ENCODE measurements at places on chromosomes 7 and 10.

DNA sequence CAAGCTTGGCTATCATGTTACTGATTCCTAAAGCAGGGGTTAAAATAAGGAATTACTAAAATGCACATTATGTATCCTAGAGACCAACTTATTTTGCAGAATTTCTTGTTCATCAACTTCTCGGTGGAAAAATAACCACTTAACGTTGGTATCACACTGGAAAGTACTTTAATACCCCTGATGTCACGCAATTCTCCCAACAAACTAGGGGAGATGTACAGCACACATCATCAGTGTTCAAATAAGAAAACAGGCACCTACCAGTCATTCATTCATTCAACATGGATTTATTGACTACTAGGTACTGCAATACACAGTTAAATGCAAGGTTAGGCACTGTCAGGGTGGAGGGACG, 648 bp downstream of the HUS1 start:
- DNase-seq = no peak

GRCh38 chr7:129469930-129470329, 32.4 kb upstream of the SMKR1 start:
- DNase-seq = no peak

GRCh38 chr10:117933036-117933435, 113.7 kb downstream of the RAB11FIP2 start:
- DNase-seq = no peak

DNA sequence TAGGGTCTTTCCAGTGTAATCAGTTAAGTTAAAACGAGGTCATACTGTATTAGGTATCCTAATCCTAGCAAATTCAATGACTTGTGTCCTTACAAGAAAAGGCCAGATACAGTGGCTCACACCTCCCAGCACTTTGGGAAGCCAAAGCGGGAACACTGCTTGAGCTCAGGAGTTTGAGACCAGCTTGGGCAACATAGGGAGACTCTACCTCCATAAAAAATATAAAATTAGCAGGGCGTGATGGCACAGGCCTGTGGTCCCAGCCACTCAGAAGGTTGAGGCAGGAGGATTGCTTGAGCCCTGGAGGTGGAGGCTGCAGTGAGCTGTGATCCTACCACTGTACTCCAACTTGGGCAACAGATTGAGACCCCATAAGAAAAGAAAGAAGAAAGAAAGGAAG, 61.1 kb downstream of the CXCL12 start:
- no peak for DNase-seq

- no peak for DNase-seq
These were observed 227.2 kb downstream of the MTERF1 start for GRCh38 chr7:91653286-91653685.

DNA sequence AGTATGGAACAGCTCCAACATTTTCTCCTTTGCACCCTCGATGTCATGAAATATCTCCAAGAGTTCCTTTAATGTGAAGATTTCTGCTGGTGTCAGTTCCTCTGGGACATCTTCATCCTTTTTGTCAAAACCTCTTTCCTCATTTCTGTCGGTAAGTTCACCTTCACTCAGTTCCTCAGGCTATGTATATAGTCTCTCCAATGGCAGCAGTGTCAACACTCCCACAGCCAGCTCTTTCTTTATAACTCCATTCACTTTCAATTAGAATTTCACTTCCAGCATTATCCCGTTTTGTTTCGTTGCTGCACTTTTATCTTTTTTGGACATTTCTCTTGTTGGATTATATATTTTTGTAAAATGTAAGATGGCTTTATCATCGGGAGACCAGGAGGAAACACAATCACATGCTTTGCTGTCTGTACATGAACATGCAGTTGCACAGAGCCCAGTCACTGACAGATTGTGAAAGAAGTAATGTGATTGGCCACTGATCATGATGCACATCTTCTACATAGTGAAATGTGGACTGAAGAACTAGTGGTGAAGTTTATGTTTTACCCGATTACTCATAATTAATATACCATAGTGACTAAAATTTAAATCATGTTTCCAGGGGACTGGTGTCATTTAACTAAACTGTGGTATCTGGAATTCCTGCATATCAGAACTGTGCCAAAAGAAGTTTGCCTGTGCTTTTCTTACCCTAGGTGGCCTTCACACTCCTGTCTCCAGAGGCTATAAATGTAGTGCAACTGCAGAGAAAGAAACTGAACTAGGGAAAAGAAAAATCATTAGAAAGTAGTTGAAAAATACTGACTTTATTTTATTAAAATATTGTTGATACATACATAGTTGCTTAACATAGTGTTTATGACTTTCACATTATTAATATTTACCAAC, 289.6 kb downstream of the PPP1R3A start:
- DNase-seq = peak; percentile 18

GRCh38 chr7:66409493-66409892, 204.4 kb downstream of the TPST1 start:
- no peak for DNase-seq

DNA sequence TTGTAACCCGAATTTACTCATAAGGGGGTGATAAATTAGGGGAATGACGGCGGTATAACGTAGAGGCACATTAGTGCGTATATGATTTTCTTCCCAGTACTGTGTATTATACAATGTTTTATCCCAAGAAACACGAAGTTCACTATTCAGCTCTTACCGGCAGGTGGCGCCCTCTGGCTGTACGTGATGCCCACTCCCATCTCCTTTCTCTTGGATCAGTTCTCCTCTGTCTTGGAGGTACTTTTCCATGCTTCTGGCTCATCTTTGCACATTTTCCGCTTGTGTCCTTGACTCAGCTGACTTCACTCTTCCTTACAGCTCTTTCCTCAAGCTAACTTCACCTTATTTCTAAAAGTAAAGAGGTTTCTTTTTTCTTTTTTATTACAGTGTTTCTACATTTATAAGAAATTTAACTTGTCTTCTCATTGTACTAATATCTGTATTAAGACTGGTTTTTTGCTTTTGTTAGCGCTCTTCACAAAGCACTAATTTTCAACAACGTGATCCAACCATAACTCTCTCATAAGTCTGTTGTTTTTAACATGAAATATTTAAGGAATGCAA, 21.3 kb downstream of the TMEM176B start:
- peak; percentile 51 for DNase-seq

DNA sequence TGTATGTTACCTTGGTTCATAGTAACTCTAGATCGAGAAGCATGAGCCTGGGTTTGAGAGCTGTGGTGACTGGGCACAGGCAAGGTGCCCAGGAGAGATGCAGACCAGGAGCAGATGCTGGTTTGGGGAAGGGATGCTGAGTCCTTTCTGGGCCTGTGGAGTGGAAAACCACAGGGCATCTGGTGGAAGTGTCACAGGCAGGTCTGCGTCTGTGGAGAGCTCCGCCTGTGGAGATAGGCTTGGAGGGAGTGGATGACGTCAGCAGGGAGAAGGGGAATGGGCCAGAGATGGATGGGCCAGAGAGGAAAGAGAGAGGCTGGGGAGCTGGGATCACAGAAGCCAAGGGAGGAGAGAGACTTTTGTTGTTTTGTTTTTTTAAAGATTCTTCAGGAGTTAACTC, 14.8 kb downstream of the CYP26A1 start:
- DNase-seq = no peak

DNA sequence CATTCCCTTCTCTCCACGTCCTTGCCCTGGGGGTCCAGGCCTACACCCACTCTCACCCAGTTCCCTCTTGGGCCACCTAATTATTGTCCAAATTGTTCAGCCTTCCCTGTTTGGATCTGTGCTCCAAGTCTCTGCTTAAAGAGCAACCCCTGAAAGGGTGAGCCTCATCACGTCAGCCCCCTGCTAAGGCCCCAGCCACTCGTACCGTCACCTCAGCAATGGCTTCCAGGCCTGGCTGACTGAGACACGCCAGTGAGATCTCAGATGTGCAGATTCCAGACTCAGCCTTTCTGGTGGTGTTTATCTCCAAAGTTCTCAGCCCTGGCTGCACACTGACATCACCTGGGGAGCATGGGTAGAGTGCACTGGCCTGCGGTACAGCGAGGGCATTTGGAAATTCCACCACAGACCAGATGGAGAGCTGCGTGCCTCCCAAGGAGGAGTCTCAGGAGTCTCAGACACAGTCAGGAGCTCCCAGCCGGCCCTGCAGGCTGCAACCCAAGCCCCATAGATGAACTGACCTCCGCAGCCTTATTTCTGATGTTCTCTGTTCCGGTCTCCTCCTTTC, 87.5 kb downstream of the PRKAG2 start:
- DNase-seq = no peak

DNA sequence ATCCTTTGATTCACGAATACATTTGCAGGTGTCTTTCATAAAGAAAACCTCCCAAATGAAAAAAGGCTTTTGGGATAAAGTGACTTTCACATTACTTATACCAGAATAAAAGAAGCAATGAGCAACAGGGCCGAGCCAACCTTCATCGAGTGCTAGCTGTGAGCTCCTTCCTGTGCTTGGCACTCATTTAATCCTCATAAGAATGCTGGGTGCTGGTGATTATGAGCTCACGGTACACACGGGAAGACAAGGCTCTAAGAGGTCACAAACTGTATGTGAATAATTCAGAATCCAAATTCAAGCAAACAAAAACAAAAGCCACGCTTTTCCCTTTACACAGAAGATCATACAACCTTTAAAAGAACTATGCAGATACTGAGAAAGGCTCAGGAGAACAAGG, 156.2 kb downstream of the COBL start:
- no peak for DNase-seq

DNA sequence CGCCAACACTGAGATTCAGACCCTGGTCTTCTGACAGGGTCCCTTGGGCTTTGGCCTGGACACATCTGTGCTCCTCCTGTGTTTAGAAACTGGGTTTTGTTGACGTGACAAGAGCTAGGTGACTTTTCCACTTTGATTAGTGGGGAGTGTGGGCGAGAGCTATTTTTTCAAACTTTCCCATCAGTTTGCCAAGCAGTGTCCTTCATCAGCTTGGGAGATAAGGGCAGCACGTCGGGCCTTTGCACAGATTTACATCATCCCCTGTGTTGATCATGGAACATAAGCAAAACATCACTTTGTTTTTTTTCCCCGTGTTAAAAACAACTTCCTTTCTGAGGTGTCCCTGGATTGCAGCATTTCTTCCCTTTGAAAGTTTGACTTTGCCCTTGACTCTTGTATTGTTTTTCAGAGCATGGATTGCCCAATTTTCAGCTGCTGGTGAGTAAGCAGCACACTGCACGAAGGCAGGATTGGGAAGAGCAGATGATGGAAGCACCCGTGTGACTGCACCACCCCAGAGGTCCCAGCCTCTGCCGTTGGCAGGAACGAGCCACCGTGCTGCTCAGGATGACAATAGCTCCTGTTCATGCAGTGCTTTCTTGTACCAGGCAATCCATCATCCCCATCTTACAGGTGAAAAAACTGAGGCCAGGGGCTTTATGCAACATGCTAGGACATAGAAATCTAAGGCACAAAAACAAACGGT, 6.4 kb upstream of the IGFBP1 start:
- peak; percentile 96 for DNase-seq

- DNase-seq = no peak
These were observed 20.1 kb downstream of the MGAM2 start for GRCh38 chr7:142131439-142132185.

GRCh38 chr10:14438057-14438456, 107.3 kb upstream of the FRMD4A start:
- no peak for DNase-seq

- no peak for DNase-seq
These were observed 4.6 kb downstream of the HMX3 start for GRCh38 chr10:123140164-123140982.

DNA sequence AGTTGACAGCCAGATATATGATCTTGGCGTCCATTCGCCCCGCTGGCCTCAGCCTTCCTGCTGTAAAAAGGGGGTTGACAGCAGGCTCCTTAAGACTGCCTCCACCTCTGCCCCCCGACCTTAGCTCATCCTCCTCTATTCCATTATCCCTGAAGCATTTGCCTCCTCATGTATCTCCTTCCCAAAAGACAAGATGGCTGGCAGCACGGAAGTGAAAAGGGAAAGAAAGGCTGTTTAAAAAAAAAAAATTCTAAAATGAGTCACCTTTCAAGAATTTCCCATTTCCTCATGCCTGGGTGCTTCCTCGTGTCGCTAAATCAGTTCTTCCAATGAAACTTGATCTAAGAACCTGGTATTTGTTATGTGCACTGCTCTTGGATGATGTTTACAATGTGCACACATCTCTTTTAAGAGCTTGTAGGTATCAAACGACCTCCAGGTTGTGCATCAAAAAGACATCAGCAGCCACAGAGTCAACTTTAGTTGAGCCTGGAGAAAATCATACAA, 1.7 kb downstream of the SCRN1 start:
- DNase-seq = peak; percentile 86

DNA sequence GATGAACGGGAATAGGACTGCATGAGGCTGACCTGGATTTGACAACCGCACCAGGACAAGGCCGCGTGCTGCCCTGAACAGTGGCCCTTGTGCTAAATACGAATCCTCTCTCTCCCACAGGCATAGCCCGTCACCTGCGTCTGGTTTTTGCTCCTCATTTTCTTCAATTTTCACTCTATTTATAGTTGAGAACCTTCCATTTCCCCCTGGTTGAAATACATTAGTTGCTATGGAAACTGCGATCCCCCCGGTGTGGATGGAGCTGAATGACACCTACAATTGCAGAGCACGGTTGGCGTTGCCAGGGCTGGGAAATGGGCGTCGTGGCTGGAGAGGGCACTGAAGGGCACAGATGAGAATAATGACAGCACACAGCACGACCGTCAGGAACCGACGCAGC, 158.6 kb upstream of the PITRM1 start:
- DNase-seq = no peak

DNA sequence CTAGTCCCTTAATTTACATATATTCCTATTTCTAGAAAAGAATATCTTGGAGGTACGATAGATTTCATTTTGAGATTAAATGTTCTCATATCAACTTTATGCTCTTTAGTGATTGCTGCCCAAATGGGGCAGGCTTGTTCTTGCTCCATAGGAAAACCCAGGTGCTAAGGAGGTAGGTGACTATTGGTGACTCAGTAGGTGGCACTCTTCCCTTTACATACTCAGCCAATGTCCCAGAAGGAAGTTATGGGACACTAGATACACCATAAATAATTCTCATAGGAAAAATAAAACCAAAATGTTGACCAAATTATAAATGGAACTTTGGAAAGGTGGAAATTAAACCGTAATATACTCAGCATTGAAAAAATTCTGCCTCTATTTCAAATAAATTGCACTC, 4.0 kb downstream of the SKAP2 start:
- no peak for DNase-seq

GRCh38 chr10:78255796-78256638, 222.4 kb downstream of the RPS24 start:
- DNase-seq = peak; percentile 98

DNA sequence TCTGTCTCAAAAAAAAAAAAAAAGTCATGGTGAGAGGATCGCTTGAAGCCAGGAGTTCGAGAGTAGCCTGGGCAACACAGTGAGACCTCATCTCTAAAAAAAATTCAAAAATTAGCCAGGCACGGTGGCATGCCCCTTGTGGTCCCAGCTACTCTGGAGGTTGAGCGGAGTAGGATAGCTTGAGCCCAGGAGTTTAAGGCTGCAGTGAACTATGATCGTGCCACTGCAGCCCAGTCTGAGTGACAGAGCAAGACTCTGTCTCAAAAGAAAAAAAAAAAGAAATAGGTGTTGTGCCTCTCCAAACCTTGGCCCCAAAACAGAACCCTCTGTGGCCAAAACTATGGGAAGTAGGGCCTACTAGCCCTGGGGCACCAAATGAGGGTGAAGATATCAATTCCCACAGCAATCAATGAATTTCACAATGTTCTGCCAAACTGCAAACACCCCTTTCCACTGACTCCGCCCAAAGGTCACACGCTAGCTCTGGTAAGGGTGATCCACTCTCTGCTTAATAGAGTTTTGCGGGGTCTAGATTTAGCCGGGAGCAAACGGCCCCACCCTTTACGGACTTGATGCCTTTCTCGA, 16.9 kb downstream of the SSC4D start:
- no peak for DNase-seq

Data from amniotic epithelial cell (primary cell).